Activated naive CD8-positive, alpha-beta T cell treated with anti-CD3 and anti-CD28 coated beads, Interleukin-2, amount 10 ng/mL, durations not matched to agents 7 days and 5 days (primary cell): ENCODE measurements at places on chromosomes 2 and 18. TPM values are rescaled to one million over a fixed set of nuclear protein-coding genes. Genes with fewer than 3 reads are reported as not detected.

Gene MYO1B
- total RNA-seq: 3.9 TPM

Gene TRPM8
- not detected for total RNA-seq

DNA sequence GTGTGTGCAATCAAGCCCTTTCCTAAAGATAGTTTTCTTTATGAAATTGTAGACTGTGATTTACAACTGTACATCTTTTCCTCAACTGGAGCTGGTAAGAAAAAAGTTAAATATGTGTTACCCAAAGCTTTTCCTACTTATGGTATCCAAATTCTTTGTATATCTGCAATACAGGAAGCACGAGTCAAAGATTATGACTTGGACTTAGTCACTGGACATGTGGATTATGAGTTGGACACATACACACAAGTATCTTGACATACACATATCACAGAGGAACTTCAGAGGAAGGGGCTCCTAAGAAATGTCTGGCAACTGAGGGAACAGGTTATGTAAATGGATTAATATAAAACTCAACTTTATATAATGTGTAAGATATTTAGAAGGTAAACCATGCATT lies 35.2 kb downstream of the PRELID3A start:
- no peak for DNase-seq

- DNase-seq: no peak
Measured at GRCh38 chr2:3122525-3122924, 255.1 kb downstream of the EIPR1 start.

Gene PARD6G
- total RNA-seq: 0.47 TPM

GRCh38 chr2:48694149-48694548 lies 61.4 kb downstream of the LHCGR start:
- no peak for DNase-seq

Gene C1D
- 24.9 TPM for total RNA-seq

Gene TEKT4
- total RNA-seq: not detected

DNA sequence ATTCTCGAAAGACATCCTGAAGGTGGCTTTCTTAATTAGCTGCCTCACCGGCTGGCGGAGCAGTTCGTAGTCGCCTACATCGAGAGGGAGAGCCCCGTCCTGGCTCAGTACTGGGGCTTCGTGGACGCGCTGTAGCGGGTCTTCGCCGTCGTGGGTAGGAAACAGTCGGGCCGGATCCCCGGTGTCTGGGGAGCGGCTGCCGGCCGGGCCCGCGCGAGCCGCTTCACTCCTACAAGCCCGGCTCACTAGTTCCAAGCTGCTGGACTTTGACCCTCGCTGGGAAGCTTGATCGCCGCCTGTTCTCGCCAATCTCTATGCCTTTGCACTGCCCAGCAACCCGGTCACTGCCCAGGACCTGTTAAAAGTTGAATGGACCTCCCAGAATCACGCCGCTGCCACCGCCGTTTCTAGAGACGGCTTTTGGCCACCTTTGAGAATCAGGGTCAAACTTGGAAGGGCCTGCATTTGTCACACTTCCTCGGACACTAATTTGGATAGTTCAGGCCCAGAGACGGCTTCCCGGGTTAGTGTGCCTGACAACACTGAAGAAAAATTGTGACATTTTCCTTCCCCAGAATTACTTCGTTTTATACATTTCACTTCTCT lies 41.4 kb upstream of the AKAIN1 start:
- no peak for DNase-seq

GRCh38 chr2:154762638-154763037 lies 64.1 kb downstream of the KCNJ3 start:
- no peak for DNase-seq

- DNase-seq: no peak
Measured at GRCh38 chr2:688504-689076, 11.4 kb upstream of the TMEM18 start.

- no peak for DNase-seq
Measured at GRCh38 chr2:32904751-32905150, 42.0 kb upstream of the LTBP1 start.

DNA sequence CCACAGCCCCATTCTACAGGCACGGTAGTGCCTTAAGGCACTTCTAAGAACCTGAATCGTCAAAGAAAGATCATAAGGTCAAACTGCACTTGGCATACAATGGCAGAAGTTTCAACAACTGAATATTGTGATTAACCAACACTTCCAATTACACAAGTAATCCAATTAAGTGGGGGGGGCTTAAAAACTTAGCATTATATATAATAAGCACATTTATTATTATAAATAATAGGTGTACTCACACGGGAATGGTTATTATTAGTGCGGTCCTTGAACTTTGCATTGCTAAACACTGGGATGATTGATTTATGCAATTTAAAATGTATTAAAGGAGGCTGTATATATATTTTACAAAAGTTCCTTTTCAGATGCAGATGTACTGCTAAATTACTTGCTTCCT lies 7.6 kb downstream of the APCDD1 start:
- DNase-seq: no peak

Gene ST6GAL2
- not detected for total RNA-seq

DNA sequence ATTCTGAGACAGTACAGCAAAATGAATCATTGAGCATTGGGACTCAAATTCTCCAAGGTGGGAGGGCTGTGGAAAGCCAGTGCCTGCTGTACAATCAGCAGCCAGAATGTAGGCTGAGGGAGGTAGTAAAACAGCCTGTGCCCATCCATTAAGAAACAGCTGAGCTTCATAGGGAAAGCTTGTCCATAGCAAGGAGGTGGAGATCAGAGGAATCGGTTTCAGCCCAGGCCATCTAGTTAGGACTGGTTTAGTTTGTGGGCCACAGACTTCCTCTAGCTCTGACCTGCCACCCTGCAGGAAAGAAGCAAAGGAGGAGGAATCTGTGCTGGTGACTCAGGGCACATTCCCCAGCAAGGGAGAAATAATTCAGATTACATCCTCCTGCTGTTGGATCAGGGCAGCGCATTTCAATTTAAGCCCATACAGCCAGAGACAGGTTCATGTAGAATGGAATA lies 333.4 kb downstream of the SETBP1 start:
- DNase-seq: no peak

- no peak for DNase-seq
Measured at GRCh38 chr2:185372188-185372587, 366.4 kb upstream of the FSIP2 start.

- peak; percentile 79 for DNase-seq
Measured at GRCh38 chr2:233267516-233268245, 16.2 kb downstream of the ATG16L1 start.

Gene CCDC85A
- not detected for total RNA-seq

Gene FN1
- 0.71 TPM for total RNA-seq

GRCh38 chr2:79876430-79876829 lies 363.6 kb downstream of the CTNNA2 start:
- no peak for DNase-seq

DNA sequence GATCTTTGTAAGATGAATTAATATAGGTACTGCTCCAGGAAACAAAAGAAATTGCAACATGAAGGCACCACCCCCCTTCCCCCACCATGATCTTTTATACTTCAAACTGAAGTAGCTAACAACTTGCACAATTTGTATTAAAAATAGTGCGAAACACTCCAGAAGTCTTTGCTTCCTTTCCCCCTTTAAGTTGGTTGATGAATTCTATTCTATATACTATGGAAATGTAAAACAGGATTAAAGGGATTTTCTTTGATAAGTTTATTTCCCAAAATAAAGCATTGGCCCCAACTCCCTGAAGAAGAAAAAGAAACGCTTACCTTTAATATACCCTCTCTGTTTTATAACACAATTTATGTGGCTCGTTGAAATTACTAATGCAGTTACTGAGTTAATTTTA lies 227.1 kb downstream of the ARHGAP15 start:
- DNase-seq: no peak

DNA sequence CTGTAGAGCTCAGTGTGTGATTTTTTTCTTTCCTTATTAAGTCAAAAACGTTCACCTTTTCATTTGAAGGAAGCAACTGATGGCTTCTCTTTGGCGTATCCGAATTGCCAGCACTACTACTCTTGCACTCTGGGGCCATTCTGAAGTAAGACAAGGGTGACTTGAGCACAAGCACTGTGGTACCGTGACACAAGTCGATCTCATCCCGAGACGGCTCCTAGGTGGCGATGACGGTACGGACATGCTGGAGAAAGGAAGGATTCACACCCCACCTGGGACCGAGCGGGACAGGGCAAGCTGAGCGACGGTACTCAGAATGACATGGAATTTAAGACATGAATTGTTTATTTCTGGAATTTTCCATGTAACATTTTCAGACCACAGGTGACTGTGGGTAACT lies 36.8 kb upstream of the LDLRAD4 start:
- no peak for DNase-seq

- DNase-seq: no peak
Measured at GRCh38 chr18:27713037-27713737, 463.7 kb downstream of the CDH2 start.

- no peak for DNase-seq
Measured at GRCh38 chr2:100818003-100818605, 1.8 kb upstream of the NPAS2 start.

Gene AQP12A
- total RNA-seq: not detected

Gene UGT1A10
- total RNA-seq: not detected

- DNase-seq: no peak
Measured at GRCh38 chr2:8148260-8149006, 533.4 kb upstream of the ID2 start.

- no peak for DNase-seq
Measured at GRCh38 chr2:188527581-188527993, 235.9 kb downstream of the GULP1 start.

Gene ZAP70
- 350 TPM for total RNA-seq

DNA sequence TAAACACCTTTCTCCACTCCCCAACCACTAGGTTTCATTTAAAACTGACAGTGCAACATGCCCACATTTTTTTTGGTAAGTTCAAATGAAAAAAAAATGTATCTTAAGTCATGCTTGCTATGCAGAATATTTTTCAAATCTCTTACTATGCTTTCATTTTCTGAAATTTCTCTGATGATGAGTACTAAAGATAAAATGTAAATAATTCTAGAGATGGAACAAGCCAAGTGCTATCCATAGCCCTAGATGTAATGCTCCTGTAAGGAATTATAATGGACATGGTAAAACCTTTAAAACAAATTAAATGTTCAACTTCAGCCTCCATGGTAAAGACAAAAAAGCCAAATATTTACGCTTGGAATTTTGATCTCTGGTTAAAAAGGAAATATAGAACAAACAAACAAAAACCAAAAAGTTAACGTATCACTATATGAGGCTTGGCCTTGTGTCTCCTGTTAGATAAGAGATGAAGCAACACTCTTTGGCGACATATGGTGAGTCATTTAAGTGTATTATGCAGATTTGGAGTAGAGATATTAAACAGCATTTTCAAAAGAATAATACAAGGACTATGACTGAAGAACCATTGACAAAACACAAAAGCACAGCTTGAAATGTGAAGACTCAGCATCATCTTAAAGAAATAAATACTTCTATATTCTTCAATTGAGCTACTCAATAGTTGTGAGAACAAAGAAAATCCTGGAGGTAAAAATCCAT lies 392.0 kb upstream of the LYPD1 start:
- DNase-seq: no peak

DNA sequence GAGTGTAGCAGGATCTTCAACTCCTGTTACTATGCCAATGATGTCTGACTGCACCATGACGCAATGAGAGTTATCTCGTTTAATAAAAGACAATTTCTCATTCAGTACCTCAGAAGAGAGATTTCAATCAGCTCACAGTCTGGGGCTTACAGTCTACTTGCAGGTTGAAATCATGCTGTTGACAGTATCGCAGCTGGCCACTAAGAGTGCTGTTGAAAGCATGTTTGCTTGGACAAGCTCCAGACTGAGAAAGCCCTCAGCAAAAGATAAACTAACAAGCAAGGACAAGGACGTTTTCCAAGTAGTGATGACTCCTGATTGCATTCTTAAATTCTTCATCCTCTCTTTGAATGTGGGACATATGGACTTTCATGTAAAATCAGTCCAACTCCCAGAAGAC lies 145.2 kb upstream of the SYT4 start:
- no peak for DNase-seq

DNA sequence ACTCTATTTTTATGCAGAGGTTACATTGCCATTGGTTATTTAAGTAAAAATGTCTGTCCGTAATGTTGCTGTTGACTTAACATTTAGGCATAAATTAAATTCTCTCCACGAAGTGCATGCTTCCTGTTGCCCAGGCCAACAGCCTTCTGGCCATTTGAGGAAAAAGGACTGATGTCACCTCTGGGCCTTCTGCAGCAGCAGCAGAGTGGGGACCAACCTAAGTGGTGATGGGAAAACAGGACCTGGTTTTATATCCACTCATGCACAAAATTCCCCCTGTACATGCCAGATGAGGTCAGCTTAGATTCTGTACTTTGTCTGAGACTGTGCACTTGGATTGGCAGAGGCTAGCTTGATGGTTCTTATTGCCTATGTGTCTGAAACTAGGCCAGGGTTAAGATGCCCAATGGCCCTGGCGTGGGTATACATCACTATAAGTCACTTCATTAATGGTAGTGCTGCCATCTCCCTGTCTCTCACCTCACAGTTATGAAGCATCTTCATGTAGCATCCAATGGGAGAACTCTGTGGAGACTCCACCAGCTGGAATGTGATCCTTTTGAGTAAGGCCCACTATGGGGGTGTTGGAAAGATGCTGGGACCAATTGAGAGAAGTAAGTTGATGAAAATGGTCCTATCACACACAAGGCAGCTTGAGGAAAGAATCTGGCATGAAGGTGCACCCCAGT lies 4.4 kb downstream of the ARHGAP25 start:
- no peak for DNase-seq

Gene DPP10
- total RNA-seq: not detected

DNA sequence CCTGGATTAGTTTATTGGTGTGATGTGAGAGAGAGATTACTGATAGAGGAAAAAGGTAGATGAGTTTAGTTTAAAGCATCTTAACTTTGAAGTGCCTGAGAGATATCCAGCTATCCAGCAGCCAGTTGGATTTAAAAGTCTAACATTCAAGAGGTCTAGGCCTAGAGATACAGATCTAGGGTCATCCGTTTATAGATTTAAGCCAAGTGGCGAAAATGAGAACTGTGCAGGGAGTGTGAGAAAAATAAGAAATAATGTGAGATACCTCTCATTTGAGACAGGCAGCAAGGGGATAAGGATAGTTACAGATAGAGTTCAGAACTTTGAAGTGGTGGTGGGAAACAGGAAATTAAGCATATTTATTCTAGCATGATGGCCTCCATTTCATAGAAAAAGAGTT lies 5.3 kb upstream of the ORC2 start:
- DNase-seq: no peak
